H1 (cell line): ENCODE measurements at places on chromosomes 3 and 15. TPM values are rescaled to one million over a fixed set of nuclear protein-coding genes. Genes with fewer than 3 reads are reported as not detected.

Gene GABRB3
- total RNA-seq, result 163 TPM in 2 replicates

DNA sequence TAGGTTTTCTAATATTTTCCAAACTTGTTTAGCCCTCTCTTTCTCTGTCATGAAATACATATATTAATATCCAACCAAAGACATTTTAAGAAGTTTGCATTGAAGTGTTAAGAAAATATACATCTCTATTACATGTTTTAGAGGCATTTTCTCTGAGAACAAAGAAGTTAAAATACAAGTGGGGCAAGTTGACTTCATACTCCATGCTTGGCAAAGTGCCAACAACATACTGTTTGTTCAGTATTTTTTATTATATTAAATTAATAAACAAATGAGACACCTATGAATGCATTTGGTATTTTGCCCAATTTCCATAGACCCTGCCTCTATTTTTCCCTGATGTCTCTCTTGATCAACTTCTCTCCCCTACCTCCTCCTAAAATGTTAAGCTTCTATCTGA lies 232.8 kb upstream of the MRPL3 start:
- no peak for DNase-seq

Gene TMCO5A
- total RNA-seq, result not detected in 2 replicates

- peak; percentile 63 for DNase-seq
Observed at GRCh38 chr15:91853948-91854638, 585 bp downstream of the SLCO3A1 start.

Gene ATP8B4
- 0.24 and 0.57 TPM in 2 replicates for total RNA-seq

GRCh38 chr3:28295898-28296490 lies 52.5 kb upstream of the ZCWPW2 start:
- DNase-seq, result no peak
